ENCODE measurements at places on chromosomes 5 and 9.
A peak's percentile ranks its signal among the peaks of the same experiment; 100 is the strongest.

DNA sequence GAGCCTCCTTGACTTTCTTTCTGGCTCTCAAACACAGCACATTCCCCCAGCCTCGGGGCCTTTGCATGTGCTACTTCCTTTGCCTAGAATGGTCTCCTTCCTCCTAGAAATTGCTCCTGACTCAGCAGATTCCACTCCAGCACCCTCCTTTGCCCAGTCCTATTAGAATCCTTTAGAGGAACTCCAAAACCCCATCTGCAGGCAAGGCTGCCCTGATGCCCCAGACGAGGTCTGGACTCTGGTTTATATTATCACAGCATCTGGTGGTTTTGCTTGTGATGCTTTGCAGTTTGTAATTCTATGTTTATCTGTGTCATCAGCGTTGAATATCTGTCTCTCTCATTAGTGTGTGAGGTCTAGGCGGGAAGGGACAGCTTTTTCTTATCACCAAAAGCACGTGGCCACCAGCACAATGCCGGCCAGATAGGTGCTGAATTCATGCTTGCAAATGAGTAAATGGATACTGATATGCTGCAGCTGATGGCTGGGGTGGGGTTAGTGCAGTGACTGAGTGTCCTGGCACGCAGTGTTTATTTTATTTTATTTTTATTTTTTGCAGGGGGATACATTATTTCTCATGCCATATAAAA lies 30.0 kb upstream of the ANKH start:
- DNase-seq: no peak

DNA sequence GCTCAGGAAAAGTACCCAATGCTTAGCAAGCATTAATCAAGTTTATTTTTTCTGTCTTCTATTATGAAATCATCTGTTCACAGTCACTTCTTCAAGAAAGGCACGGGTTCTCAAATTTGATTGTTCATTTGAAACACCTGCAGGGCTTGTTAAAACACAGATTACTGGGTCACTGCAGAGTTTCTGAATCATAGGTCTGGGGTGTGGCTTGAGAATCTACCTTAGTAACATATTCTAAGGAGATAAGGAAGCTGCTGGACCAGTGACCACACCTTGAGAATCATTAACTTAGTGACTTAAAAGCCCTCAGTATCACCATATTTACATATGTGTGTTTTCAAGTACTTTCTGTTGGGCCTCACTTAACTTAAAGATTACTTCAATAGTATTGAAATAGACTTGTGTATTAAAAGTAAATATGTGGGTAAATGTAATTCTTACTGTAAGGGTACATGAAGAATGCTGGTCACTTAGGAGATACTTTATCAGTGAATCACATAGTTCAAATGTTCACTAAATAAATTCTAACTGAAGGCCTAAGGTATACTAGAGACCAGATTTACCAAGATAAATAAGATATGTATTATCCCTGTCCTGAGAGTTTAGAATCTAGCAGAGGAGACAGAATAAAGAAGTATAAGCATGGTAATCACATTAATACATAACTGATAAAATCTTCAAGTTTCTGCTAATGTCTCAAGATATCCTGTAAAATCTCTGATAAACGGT lies 1342.1 kb upstream of the C9orf72 start:
- no peak for DNase-seq

- no peak for DNase-seq
These were observed 573.3 kb upstream of the CTNND2 start for GRCh38 chr5:12477554-12477953.

- DNase-seq: peak; percentile 11
These were observed 44.0 kb upstream of the MAP1B start for GRCh38 chr5:72063219-72063819.

- peak; percentile 77 for DNase-seq
These were observed 99.0 kb downstream of the GTF3C4 start for GRCh38 chr9:132768932-132769905.

DNA sequence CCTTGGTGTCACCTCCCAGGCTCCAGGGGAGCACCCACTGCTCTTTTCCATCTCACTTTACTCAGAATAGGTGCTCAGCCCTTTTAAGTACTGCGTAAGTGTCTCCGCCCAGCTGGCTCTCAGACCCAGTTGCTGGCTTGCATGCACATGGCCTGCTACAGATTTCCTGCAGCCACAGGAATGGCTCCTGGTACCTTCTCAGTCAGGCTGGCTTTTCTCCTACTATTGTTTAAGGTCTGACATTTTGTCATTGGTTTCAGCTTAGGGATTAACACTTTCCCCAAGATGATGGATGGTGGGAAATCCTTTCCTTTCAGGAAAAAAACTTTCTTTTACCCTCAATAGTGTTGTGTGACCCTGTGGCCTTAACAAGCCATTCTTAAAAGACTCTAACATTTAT lies 1652.3 kb upstream of the WWC1 start:
- DNase-seq: no peak

DNA sequence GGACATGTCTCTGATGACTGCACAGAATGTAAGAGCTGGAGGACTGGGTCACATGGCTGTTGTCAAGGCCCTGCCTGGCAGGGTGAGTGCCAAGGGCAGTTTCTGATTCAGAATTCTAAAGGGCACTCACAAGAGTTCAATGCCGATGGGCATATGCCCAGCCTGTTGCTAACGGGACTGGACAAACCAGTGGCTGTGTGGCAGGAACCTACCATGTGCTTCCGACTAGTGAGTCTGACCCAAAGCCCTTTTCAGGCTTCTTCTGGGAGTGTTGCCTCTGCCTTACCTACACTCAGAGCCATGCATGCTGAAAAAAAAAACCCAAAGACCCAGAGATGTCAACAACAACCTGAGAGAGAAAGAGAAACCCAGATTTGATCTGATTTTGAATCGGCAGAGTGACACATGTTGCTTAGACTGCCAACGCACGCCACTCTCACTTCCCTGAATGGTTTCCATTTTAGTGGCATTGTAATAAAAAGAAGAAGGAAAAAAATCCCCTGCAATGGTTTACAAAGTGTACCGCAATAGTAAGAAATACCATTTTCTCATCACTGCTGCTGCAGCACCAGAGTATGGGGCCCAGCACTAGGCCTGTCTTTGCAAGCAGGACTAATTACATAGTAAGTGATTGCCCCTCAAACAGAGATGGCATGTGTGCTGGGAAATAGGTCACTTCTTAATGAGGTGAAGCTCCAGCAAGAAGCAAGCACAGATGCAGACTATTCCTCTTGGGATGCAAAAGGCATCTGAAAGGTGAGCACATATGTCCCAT lies 194.3 kb downstream of the PALM2AKAP2 start:
- DNase-seq: peak; percentile 76

GRCh38 chr5:30505014-30505886 lies 688.2 kb upstream of the CDH6 start:
- no peak for DNase-seq

- DNase-seq: no peak
These were observed 690.1 kb downstream of the CDH18 start for GRCh38 chr5:19297934-19298333.

GRCh38 chr5:143673676-143674468 lies 138.1 kb upstream of the HMHB1 start:
- DNase-seq: no peak

- no peak for DNase-seq
These were observed 7.8 kb downstream of the LCP2 start for GRCh38 chr5:170289764-170290163.

- no peak for DNase-seq
These were observed 37.8 kb downstream of the UHRF2 start for GRCh38 chr9:6450641-6451375.

DNA sequence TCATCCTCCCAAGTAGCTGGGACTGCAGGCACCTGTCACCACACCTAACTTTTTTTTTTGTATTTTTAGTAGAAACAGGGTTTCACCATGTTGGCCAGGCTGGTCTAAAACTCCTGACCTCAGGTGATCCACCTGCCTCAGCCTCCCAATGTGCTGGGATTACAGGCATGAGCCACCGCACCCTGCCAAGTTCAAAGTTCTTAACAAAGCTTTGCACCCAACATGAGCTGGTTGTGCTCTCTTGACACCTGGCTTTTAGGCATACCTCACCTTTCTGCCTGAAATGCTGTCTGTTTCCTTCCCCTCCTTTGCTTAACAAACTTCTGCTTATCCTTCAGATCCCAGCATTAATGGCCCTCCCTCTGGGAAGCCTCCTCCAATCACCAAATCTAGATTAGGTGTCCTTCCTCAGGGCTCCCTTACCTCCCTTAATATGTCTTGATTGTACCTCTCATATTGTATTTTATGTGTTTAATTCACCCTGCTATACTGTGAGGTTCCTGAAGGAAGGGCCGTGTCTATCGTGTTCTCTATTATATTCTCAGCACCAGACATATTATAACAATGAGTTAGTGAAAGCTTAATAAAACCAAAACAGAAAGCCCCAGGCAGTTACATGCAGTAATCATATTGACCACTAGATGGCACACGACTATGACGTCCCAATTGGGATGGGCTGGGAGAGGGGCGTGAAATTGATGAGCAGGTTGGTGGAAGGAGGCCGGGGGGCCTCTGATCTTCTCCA lies 62.9 kb upstream of the PPARGC1B start:
- peak; percentile 44 for DNase-seq

DNA sequence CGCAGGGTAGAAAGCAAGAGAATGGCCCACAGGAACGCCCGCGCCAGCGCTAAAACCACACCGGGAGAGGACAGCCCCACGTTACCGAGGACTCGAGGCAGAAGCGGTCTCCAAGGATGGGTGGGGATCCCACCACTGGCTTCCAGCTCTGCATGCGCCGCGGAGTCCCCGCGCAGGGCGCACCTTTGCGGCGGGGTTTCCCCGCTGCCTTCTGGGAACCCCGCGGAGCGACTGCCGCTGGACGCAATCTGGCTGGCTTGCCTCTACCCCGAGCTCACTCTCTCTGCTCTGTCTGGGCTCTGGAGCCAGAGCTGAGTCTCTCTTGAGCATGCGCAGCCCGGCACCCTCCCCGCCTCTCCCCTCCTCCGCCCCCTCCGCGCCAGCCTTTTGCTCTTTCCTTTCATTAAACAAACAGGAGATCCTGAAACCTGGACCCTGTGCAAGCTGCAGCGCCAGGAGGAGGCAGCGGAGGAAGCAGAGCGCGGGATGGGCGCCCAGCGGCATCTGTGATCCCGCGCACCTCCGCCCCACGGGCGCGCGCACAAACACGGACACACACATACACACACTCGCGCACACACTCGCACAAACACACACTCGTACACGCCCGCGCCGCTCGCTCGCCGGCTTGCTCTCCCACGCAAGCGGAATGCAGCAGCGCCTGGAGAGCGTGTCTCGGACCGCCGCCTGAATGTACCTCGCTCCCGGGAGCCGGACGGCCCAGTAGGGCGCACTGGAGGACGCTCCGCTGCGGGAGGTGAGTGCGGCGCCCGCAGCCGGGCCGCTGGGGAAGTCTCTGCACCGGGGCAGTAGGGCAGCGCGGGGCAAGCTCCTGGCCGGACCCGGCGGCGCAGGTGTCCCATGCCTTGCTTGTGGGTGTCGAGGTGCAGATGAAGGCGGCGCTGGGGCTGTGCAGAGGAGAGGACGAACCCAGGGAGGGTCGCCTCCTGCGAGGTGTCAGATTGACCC lies at the start of gene PLPPR1:
TSS of gene PLPPR1 (plus strand) at position 382 of the 969 bp plus-strand sequence.
- DNase-seq: peak; percentile 11

GRCh38 chr9:4983601-4984165 lies 1.4 kb upstream of the JAK2 start:
- DNase-seq: no peak

- DNase-seq: no peak
These were observed 1.3 kb upstream of the NREP start for GRCh38 chr5:111758284-111758628.

- no peak for DNase-seq
These were observed 2263.9 kb upstream of the WWC1 start for GRCh38 chr5:166027582-166027981.

GRCh38 chr5:87411586-87411972 lies 1.2 kb downstream of the CCNH start:
- DNase-seq: no peak

- peak; percentile 45 for DNase-seq
These were observed 26.6 kb upstream of the ABLIM3 start for GRCh38 chr5:149114403-149115312.

DNA sequence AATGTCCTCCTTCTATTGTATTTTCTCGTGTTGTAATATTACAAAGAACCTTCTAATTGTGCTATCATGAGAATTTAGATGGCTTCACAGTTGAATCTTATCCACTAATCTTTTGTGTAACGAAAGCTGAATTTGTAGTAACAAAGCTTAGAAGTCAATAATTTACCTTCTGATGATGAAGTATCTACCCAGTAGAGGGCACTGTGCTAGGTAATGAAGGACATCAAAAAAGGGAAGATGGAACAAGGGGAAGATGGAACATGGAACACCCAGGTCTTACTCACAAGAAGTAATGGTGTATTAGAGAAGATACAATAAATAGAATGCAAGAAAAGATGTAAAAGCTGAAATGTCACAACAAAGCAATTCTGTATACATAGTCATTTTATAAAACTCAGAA lies 131.0 kb upstream of the CCNG1 start:
- no peak for DNase-seq

DNA sequence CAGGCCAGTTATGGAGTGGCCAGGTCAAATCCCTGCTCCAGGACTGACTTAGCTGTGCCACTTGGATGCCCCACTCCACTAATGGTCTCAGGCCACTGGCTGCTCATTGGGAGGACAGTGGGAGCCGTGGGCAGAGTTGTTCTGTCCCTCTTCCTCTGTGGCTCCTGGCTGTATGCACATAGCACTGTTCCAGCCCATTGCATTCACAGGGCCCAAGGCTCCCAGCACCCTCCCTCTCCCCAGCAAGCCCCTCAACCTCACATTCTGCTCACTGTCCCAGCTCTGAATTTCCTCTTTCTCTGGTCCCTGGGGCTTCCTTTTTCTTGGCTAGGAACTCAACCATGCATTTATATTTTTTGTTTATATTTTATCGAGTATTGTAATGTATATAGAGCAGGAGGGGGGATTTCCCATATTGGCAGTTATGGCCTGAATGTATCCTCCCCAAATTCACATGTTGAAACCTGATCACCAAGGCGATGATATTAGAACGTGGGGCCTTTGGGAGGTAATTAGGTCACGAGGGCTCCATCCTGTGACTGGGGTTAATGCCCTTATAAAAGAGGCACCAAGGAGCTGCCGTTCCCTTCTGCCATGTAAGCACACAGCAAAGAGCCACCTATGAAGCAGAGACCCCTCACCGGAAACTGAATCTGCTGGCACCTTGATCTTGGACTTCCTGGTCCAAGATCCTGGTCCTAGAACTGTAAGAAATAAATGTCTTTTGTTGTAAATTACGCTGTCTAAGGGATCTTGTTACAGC lies 17.0 kb upstream of the MVB12B start:
- no peak for DNase-seq

GRCh38 chr5:2864515-2865105 lies 113.1 kb upstream of the IRX2 start:
- no peak for DNase-seq

DNA sequence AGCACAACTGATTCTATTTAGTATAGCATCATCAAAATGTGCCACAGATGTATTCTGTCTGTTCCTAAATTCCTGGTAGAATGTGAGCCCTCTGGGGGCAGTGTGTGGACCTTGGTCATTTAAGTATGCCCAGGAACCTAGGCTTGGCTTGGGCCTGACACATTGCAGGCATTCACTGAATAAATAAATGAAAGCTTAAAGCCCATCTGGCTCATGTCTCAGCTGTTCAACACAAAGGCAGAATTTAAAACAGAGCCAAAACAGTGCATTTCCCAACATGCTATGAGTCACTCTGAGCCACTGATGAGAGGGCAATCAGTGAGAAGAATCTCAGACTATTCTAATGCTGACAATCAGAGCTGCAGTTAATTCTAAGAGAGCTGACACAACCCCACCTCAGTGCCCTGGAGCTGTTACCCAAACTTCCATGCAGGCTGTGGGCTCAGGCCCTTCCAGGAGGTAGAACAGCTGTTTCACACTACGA lies 8.1 kb downstream of the FAM193B start:
- DNase-seq: no peak

All from activated CD4-positive, alpha-beta T cell treated with anti-CD3 and anti-CD28 coated beads for 48 hours (primary cell).